Activated naive CD4-positive, alpha-beta T cell treated with anti-CD3 and anti-CD28 coated beads, Interleukin-2, amount 50 U/mL, for 16 hours (primary cell): ENCODE measurements at places on chromosomes 1 and 21.
A peak's percentile ranks its signal among the peaks of the same experiment; 100 is the strongest.

DNA sequence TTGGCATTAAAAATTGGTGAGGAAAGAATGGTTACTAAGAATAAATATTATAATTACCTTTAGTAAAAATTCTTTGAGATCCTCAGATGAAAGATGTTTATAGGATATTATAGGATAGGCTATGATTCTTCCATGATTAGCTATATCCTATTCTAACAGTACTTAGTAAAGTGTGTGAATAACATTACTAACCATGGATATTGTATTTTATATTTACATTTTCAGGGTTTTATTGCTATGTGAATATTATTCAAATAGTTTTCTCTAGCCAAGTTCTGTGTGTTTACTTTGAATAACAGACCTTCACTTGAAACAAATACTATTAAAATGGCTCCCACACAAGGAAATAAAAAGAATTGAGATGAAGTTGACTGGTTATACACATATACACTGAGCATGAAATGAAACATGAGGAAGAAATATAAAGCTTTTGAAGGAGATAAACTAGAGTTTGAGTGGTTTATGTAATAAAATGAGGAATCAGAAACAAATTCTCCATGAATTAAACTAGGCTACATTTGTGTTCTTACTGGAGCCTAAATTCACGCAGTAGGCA is 479.4 kb upstream of the PKN2 start:
- no peak for DNase-seq

GRCh38 chr1:9332513-9333143 is 39.9 kb downstream of the SPSB1 start:
- DNase-seq: no peak

DNA sequence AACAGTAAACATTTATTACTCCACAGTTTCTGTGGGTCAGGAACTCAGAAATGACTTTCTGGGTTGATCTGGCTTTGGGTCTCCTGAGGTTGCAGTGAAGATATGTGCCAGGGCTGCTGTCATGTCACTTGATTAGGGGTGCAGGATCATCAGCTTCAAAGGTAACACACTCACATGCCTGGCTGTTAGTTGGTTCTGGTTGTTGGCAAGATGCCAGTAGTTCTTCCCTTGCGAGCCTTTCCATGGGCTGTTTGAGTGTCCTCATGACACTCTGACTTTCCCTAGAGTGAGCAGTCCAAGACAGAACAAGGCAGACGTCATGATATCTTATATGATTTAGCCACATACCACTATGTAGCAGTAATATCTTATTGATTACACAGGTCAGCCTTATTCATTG is 1.8 kb downstream of the SWT1 start:
- no peak for DNase-seq

DNA sequence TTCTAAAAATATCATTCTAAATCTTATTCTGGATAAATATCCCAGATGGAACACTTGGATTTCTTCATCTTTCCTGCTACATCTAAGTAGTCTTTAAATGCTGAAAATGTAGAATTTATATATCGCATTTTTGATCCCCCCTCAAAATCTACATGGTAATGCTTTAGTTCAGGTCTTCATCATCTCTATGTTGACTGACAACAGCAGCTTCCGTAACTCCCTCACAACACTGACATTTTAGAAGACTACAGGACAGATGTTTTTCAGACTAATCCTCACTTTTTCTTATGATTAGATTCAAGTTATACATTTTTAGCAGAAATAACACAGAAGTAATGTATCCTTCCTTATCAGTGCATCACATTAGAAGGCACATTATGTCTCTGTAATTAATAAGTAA is 336.5 kb downstream of the LMO4 start:
- no peak for DNase-seq

DNA sequence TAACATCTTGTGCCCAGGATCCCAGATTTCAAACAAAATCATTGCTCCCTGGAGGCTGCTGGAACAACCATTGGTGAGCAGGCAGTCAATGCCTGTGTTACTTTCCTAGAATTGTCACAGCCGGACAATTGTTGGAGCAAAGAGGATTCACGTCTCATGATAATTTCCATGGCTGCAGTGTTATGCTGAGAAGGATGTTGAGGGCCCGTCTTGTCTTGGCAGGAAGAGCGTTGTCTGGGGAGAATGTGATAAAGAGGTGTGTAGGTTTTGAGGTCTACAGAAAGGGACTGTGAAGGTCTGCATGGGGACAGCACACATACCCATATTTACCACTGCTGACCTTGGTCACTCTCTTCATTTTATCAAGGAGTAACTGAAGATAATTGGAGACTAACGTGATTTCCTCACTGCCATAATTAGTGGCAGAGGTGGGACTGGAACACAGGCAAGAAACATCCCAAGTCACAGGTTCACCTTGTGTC is 6.3 kb downstream of the MECR start:
- DNase-seq: no peak

GRCh38 chr1:160858507-160858906 is 4.2 kb downstream of the CD244 start:
- no peak for DNase-seq

DNA sequence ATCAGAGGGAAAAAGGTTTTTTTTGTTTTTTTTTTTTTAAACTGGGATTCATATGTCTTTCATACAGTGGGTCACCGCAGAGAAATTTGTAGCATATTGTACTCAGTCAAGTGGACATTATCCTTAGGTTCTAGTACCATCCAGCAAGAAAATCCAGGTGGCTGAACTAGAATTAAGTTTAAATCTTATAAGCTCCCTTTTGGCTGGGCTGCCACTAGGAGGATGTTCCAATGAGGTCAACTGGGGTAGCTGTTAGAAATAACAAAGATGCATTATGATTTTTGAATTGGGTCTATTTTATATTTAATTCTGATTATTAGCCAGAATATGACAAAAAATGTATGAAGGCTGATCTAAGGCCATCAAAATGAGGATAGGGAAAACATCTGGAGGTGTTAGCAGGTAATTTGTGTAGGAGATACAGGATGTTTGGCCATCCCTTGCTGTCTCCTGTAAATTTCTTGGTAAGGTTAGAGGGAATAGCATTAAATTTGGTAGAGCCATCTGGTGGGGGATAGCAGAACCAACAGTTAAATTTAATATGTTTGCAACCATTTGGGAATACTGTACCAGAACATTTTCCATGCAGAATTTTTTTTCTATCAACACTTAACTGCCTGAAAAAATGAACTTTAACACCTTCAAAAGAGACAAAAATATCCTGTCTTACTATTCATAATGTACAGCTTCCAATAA is 568.5 kb upstream of the B3GALT2 start:
- no peak for DNase-seq

DNA sequence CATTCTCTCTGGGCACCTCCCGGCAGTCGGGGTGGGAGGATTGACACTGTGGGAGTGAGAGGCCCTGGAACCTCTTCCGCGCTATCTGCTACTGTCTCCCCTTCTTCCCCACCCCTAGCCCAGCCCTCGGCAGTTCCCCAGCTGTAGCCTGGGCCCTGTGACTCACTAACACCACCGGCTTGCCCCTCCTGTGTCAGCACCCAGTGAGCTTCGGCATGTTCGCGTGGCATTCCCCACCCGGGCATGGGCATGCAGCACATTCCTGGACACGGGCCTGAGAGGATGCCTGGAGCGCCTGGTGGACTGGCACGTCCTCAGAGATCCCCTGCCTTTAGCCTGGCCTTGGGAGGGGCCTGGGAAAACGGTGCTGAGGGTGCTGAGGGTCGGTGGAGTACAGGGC is 1.3 kb downstream of the CDK18 start:
- no peak for DNase-seq

- no peak for DNase-seq
Measured at GRCh38 chr1:70331962-70332361, 22.6 kb downstream of the ANKRD13C start.

DNA sequence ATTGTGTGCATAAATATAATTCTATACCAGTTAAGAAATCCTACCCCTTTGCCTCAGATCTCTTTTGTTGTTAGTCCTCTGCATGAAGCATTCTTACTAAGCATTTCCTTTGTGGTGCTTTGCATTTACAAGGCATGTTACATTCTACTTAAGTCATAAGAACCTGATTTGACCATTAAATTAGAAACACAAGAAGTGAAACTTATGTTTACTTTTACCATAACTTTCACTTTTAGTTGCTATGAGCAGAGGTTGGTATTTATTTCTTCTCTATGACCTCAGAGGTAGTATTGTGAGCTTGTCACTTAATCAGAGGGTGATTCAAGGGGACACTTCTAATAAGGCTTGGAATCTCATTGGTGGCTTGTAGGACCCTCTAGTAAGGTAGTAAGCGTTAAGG is 9.0 kb downstream of the FAM20B start:
- no peak for DNase-seq

DNA sequence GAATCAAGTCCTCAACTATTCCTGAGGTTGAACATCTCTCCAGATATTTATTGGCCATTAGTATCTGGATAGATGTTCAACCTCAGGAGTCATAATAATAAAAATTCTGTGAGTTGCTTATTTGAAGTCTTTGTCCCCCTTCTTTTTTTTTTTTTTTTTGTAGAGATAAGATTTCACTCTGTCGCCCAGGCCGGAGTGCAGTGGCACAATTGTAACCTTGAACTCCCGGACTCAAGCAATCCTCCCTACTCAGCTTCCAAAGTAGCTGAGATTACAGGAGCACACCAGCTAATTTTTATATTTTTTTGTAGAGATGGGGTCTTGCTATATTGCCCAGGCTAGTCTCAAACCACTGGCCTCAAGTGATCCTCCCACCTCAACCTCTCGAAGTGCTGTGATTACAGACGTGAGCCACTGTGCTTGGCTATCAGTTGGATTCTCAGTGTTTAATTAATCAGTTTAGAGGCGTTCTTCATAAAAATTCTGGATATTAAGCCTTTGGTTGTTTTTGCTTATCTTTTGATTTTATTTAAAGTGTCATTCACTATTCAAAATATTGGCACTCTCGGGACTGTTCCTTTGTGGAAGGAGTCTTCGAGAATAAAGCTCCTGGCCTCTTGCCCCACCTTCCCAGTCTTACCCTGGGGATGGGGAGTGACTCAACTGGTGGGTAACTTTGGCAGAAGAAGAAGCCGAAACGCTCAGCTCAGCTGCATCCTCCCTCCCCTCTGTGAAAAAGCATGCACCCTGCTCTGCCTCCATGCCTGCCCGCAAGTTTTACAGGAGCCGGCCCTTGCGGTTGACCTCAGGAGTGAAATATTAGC is 11.2 kb upstream of the HYI start:
- DNase-seq: no peak

DNA sequence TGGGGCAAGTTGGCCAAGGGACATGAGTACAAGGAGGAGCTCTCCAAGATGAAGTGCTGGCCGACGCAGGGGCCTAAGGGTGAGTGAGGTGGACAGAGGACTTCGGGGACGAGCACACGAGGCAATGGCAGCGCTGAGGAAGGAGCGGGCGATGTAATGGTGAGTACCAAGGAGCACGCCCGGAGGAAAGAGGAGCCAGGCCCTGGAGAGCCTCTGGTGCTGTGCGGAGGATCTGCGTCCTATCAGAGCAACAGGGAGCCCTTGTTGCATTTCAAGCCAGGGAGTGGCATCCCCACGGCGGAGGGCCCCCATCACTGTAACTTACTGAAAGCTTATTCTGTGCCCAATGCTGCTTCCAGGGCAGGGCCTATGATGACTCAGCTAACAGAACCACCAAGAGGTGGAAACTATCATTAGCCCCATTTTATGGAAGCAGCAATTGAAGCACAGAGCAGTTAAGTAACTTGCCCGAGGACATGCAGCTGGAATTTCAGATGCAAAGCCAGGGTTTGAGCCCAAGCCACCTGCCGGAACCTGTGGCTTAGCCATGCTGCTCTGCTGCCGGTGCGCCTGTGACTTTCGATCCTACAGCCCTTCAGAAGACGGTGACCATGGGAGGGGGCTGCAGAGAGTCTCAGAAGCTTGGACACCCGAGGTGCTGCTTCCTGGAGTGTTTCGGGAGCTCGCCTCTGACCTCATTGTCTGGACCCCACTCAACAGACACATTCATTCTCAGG is 17.6 kb upstream of the AJAP1 start:
- DNase-seq: no peak

DNA sequence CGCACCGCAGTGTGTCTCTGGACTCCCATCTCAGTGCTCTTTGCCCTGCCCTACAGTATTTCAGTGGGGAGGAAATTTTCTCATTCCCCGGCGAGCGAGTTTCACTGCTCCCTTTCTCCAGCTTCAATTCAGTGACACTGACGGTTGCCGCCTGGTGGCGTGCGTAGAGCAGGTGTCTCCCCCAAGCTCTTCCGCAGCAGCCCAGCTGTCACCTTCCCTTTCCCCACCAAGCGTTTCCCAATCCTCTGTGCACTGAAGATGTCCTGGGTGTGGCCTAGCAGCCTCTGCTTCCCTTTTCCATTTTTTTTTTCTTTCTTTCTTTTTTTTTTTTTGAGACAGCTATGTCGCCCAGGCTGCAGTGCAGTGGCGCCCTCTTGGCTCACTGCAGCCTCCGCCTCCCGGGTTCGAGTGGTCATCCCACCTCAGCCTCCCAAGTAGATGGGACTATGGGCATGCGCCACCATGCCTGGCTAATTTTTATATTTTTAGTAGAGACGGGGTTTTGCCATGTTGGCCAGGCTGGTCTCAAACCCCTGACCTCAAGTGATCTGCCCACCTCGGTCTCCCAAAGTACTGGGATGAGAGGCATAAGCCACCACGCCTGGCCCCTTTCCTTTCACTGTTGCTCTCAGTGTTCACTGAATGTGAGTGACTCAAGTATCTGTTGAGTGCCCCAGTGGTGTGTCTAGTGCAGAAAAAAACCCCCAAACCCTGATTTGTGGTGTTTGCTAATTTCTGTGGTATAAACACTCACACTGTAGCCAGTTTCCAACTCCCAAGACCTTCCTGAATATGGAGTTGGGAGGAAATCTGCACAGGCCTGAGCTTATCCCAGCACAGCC is 30.1 kb downstream of the TNFRSF1B start:
- DNase-seq: no peak

- DNase-seq: no peak
Measured at GRCh38 chr1:109253803-109254620, 4.7 kb downstream of the CELSR2 start.

- DNase-seq: peak; percentile 53
Measured at GRCh38 chr1:67342076-67342890, 34.6 kb downstream of the IL12RB2 start.

- DNase-seq: no peak
Measured at GRCh38 chr21:32916088-32916487, 109.6 kb upstream of the OLIG2 start.
